ENCODE measurements at places on chromosomes 7 and 10.

- no peak for DNase-seq
Observed at GRCh38 chr10:8424555-8425211, 370.2 kb downstream of the GATA3 start.

- DNase-seq = no peak
Observed at GRCh38 chr7:37081436-37081835, 357.1 kb upstream of the AOAH start.

GRCh38 chr7:2810682-2811415 is 33.3 kb downstream of the GNA12 start:
- DNase-seq = no peak

DNA sequence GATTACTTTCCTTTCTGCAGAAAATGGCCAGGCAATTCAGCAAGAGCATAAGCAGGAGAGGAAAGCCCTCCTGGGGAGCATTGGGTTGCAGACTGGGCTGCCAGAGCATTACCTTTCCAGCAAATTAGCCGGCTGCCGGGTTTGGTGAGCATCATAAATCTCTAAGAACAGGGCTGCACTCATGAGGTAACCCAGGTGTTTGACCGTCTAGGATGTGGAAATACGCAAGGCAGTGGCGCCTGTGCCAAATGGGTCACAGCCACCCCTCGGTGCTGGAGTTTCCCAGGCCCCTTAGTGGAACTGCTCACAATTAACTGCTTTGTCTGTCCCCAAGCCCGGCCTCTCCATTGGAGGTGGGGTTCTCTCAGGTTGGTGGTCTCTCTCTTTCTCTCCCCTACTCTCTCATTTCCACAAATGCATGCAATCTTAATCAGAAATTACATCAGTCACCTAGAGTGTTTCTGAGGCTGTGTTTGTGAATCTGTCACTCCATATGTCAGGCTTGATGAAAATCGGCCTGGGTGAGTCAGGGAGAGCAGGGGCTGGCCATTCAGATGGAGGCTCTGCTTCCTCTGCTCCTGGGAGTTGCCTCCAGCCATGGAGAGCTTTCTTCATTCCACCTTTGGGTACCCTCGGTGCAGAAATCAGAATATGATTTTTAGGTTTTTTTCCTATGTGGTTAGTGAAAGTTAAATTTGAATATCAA is 26.7 kb downstream of the PTN start:
- DNase-seq = no peak

DNA sequence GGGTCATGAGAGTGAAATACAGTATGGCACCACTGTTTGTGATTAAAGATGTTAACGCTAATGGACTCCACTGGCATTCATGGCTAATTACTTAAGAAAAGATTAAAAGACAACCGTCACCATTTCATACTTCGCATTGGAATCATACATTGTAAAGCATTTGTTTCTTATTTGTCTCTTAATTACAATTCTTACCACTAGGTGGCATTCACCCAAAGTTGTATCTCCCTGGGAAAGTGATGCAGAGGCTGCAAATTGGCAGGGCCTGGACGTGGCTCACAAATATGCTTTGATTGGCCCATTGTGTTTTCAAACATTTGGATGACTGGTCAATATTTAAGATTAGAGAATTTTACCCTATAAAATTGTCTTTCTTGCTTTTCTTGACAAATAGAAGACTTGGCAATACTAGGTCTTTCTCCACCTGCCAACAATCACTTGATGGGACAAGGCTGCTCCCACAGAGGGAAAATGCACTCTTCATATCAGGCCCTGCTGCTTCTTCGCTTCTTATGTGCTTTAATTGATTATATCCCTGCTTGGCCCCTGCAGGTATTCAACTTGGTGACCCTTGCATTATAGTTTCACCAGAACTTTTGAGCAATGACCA is 72.1 kb upstream of the STARD3NL start:
- no peak for DNase-seq

GRCh38 chr7:154996756-154997155 is 6.2 kb downstream of the PAXIP1 start:
- DNase-seq = no peak

DNA sequence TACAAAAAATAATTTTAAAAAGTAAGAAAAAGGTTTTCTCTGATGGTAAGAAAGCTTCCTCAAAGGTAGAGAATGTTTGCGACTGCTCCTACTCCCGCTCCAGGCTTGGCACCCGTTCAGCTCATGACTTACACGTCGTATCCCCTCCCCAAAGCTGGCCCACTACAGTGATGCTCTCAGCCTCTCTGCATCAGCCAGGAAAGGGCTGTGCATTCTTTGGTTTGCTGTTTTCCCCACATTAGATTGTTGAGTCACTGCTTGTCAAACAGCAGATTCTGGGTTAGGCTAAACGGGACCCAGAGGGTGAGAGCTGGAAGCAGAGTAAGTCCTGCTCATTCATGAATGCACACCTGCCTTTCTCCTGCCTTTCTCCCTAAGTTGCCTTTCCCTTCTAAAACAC is 54.7 kb upstream of the NMT2 start:
- no peak for DNase-seq

DNA sequence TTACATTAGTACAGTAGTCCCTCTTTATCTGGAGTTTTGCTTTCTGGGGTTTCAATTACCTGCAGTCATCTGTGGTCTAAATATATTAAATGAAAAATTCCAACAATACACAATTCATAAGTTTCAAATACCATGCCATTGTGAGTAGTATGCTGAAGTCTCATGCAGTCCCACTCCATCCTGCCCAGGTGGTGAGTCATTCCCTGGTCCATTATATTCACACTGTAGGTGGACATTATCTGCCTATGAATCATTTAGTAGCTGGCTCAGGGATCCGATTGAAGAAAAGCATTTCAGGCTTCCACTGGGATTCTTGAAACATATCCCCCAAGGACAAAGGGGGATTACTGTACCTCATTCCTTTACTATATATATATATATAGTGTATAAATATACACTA is 298.2 kb upstream of the GALNT17 start:
- no peak for DNase-seq

- DNase-seq = no peak
Observed at GRCh38 chr7:133770863-133771492, 356.2 kb upstream of the LRGUK start.

DNA sequence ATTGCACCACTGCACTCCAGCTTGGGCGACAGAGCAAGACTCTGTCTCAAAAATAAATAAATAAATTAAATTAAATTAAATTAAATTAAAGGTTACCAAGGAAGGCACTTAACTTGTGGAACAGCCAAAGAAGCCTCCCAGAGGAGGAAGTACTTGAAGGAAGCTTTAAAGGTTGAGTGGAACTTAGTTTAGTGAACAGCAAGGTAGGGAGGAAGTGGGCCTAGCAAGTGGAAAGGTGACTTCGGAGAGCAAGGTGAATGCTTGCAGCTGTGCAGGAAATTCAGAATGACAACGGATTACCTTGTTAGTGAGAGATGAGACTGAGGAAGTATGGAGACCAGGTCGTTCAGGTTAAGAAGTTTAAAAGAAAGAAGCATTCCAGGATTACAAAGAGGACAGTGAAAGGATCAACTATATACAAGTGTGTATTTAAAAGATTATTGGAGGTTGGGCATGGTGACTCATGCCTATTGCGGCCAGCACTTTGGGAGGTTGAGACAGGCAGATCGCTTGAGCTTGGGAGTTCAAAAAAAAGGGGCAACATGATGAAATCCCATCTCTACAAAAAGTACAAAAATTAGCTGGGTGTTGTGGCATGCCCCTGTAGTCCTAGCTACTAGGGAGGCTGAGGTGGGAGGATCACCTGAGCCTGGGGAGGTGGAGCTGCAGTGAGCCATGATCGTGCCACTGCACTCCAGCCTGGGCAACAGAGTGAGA is 12.8 kb upstream of the RPEL1 start:
- no peak for DNase-seq

GRCh38 chr10:8534096-8534495 is 479.6 kb downstream of the GATA3 start:
- no peak for DNase-seq

GRCh38 chr10:124450012-124450782 is at the start of gene NKX1-2:
Gene NKX1-2 (minus strand): TSS chr10:124450035. CDS start chr10:124449943, 92 bp downstream.
- DNase-seq = no peak

GRCh38 chr7:157009778-157010587 is 480 bp downstream of the MNX1 start:
- DNase-seq = no peak

DNA sequence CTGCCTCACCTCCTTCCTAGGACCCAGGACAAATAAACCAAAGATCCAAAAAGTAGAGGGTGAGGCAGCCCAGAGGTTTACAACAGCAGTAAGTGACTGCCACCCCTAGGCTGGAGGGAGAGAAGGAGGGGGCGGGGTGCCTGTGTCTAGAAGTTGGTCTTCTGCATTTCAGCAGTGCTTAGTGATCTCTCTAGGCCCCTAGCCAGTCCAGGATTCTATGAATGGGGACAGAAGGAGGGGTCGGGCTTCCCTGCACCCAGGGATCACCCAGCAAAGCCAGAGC is 62.8 kb upstream of the KDM7A start:
- DNase-seq = no peak

DNA sequence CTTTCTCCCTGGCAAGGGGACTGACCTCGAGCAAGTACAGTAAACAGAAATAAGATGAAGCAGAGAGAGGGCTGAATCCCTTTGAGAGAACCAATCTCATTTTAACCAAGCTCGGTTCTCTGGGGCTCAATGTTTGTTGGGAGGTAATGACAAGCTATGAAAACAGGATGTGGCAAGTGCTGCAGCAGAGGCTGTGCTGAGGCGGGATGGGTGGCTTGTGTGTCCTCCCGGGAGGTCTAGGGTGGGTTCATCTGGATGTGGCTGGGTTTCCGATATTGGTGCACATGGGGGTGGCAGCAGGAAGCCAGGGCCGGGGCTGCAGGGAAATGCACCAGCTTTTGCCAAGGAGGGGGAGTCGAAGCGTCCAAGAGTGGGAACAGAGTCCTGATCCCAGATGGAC is 84.5 kb downstream of the AOAH start:
- peak; percentile 4 for DNase-seq

GRCh38 chr7:105130580-105130979 is 116.6 kb downstream of the KMT2E start:
- no peak for DNase-seq

DNA sequence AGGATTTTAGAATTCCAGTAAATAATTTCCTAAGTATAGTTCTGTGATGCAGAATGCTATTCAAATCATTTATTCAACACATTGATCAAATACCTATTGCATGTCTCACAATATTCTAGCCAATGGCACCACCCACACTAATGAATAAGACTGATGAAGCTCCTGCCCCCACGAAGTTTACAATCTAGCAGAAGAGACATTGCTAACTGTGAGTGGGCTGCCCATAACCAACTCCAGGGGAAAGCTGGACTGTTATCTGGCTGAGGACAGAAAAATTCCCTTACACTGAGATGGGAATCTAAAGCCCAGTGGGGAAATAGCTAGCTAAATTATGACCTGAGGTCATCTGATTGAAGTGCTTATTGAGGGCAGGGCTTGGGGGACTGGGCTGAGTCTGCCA is 128.8 kb upstream of the LYZL2 start:
- no peak for DNase-seq

DNA sequence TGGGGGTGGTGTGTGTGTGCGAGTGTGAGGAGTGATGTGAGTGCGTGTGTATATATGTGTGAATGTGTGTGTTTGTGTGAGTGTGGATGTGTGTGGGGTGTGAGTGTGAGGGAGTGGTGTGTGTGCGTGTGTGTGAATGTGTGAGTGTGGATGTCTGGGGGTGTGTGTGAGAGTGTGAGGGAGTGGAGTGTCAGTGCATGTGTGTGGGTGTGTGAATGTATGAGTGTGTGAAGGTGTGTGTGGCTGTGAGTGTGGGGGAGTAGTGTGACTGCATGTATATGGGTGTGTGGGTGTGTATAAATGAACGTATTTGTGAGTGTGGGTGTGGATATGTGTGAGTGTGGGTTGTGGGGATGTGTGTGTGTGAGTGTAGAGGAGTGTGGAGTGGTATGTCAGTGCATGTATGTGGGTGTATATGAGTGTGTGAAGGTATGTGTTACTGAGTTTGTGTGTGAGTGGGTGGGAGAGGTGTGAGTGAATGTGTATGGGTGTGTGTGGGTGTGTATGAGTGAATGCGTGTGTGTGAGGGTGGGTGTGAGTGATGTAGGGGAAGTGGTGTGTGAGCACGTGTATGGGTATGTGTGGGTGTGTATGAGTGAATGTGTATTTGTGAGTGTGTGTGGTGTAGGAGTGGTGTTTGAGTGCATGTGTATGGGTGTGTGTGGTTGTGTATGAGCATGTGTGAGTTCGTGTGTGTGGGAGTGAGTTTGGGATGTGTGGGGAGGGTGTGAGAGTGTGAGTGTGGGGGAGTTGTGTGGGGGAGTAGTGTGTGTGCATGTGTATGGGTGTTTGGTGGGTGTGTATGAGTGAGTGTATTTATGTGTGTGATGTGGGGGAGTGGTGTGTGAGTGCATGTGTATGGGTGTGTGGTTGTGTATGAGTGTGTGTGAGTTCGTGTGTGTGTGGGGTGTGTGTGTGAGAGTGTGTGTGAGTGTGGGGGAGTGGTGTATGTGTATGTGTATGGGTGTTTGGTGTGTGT is 28.5 kb upstream of the NUB1 start:
- DNase-seq = no peak

- DNase-seq = no peak
Observed at GRCh38 chr10:14678637-14679036, 96.1 kb downstream of the FAM107B start.

- no peak for DNase-seq
Observed at GRCh38 chr7:90709501-90710465, 113.7 kb downstream of the CDK14 start.

DNA sequence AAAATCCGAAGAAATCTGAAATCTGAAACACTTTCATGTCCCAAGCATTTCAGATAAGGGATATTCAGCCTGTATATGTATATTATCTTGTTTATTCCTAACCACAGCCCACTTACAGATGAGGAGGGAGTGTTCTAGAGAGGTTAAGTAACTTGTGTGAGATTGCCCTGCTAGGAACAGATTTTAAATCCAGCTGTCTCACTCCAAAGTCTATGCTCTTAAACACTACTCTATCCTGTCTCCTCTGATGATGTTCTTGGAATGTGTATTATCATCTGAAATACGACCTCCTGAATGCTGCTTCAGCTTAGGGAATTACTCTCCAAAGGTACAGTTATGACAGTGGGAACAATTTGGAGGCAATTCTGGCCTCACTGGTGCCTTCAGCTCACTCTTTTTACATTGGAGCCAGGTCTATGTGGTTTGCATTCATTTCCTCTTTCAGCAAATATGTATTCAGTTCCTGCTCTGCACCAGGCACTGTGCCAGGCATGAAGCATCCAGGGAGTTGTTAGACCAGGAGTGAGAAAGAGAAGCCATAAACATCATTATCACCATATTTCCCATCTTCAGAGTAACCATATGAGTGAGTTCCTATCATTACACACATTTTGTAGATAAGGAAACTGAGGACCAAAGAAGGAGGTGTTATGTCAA is 70.2 kb downstream of the NOC3L start:
- DNase-seq = no peak

DNA sequence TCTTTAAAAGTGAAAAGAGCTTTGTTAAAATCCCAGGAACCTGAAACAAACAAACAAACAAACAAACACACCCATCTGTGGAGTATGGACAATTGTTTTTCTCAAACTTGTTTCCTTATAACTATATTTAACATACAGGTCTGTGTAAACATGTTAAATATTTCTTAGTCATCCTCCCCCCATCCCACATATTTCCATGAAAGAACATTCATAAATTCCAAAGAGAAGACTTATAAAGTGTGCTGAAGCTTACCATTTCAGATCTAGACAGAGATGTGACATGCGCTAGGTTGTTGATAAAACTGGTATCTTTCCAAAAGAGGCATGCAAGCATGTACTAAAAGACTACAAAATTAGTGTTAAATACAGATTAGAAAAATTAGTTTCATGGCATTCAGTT is 6.5 kb downstream of the FKBP14 start:
- no peak for DNase-seq

Data from effector memory CD4-positive, alpha-beta T cell (primary cell).